Activated CD4-positive, alpha-beta memory T cell treated with anti-CD3 and anti-CD28 coated beads for 36 hours (primary cell): ENCODE measurements at places on chromosomes 12 and 14. TPM values are rescaled to one million over a fixed set of nuclear protein-coding genes. Genes with fewer than 3 reads are reported as not detected.

DNA sequence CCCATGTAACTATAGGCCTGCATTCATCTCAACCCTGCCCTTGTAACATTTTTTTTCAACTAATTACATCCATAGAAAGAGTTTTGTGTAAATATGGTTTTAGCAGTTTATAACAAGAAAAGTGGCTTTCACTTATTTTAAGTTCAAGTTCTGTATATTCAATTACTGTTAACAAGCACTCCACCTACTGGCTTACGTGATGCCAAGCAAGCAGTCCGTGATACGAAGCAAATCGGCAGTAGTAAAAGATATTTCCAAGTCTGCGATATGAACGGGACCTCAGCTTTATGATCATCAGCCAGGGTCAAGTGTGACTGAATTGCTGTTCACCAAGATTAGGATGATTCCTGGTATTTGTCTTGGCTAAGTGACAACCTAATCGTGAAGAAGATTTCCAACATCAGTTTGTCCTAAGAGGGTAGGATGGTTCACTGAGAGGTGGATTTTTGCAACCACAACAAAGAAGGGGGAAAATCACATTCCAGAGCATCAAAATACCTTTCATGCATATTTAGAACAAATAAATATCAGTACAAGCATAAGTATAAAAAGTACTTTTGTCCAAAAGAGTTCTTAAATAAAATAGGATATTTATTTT is 456.2 kb downstream of the FOXG1 start:
- no peak overlapping the region for H3K27ac ChIP-seq
- H3K27me3 ChIP-seq = no peaks in the 10 kb centered on the region
- no peak overlapping the region for H3K4me3 ChIP-seq
- H3K36me3 ChIP-seq = no peaks in the 10 kb centered on the region
- no peak for DNase-seq

Gene PLA2G1B
- not detected for total RNA-seq

DNA sequence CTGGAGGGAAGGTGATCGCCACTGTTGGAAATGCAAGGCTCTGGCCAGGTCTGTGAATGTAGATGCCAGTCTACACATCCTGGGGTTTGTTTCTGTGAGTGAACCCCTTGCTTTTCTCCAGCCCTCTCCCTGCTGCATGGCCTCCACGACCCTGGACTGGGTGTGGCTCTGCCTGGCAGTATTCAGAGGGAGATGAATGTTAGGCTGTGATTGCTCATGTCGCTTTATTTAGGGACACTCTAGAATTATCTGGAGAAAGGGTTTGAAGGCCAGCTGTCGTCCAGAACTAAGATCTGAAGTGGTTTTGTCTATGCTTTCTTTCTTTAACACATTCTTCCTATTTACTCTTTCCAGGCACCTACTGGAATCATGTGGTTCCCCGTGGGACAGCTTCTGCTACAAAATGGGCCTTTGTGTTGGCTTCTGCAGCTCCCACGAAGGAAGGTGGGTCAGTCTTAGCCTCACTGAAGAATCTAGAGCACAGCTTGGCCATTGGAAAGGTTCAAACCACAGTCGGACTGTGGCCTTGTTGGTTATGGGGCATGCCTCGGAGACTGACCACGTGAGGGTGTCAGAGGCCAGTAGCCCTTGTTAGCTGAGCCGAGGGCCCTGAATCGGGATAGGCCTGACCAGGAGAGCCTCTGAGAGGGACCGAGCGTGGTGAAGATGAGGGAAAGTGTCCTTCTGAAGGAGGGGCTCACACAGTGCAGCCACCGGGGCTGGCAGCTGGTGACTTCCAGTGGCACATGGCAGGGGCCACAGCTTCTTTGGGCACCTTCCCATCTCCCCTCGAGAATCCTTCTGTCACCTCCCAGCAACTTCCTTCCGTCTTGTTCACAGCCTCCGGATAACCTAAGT is 59.1 kb downstream of the ANKRD9 start:
- no peaks in the 10 kb centered on the region for H3K27me3 ChIP-seq
- DNase-seq = no peak
- H3K36me3 ChIP-seq = peaks cover 3% of the 10 kb centered on the region
- H3K27ac ChIP-seq = no peak overlapping the region

Gene RTN1
- total RNA-seq = not detected

Gene TSPAN11
- not detected for total RNA-seq

DNA sequence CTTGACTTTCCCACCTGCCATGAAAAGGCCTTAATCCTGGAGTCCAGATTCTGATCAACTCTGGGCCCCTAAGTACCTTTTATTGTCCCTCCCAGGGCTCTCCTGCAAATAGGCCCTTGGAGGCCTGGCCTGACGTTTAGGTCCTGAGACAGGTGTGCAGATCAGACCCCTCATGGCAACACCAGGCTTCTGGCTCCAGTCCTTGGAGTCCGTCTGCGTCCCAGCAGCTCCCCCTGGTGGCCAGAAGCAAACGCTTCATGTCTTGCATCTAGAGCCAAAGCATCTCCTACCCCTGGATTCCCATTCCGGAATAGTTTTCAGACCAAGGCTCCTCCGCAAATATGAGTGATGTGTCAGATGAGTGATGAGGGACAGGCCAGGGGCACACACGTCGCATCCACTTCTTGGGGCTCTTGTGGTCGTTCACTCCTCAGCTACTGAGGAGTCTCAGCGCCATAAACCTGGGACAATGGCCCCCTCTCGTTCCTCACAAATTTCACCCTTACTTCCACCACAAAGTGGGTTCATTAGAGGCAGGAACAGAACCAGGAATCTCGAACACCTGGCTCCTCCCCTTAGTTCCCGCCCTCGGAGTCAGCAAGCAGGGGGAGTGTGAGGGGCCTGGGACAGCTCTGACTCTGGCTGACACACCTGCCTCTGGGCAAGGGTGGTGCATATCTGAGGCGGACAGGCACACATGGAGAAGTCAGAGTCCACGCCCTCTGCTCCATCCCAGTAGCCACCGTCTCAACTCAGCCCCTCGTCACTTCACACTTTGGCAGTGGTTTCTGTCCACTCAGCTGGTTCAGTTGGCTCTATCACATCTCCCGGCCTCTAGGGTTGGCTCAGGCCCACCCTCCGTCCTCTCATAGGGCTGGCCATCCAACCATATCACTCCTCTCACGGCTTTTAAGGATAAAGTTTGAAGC is 77.9 kb upstream of the PWP1 start:
- DNase-seq = peak; percentile 84
- no peaks in the 10 kb centered on the region for H3K36me3 ChIP-seq
- H3K27me3 ChIP-seq = no peaks in the 10 kb centered on the region
- no peak overlapping the region for H3K4me3 ChIP-seq
- no peak overlapping the region for H3K27ac ChIP-seq
